ENCODE measurements at places on chromosomes 1 and 21.

DNA sequence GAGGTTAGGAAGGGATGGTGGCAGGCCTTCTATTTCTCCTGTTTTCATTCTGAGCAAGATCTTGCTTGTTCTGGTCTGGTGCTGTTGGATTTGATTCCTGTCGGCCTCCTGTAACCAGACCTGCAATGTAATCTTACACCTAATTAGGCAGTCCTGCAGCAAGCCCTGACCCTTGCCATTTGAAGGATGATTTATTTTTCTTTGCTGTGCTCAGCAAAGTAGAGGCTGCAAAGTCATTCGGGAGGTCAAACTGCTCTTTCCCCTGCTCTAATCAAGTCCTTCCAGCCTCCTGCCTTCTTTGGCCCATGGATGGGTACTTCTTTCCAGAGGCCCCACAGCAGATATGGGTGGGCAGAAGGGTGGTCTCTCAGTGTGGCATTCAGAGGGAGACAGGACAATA lies 417.7 kb upstream of the USP24 start:
- DNase-seq = peak; percentile 48

DNA sequence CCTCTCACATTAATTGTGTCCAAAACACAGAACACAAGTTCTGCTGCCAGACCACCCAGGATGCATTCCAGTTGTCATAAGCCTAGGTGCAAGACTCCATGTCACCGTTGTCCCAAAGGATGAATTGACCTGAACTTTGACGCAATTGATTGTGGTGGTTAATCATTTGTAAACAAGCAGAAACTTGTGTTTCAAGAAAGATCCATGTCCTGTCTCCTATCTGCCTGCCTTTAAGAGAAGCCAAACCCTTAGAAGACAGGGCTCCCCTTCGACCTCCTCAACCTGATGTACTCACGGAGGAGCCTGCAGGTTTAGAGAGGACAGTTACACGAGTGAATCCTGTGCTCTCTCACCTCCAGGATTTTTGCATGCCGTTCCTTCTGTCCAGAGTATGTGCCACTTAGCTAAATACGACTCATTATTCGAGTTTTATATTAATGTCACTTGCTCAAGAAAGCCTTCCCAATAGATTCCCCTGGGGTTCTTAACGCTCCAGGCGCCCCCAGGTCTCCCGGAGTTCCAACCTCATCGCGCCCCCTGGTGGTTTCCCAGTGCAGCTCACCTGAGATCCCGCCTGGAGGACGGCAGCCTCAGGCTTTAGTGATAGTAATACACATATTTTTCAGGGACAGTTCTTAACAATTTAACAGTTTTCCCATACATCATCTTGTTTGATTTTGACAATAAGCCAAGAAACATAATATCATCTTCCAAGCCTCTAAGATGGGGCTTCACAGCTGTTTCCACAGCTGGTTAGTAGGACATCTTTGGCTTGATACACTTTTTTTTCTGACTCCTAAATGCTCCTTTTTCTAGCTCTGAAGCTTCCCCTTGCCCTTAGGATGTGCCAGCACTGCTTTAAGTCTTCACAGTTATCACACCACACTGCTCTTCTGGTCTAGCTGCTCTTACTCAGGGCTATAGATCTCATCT lies 2.4 kb upstream of the C8B start:
- DNase-seq = peak; percentile 92

DNA sequence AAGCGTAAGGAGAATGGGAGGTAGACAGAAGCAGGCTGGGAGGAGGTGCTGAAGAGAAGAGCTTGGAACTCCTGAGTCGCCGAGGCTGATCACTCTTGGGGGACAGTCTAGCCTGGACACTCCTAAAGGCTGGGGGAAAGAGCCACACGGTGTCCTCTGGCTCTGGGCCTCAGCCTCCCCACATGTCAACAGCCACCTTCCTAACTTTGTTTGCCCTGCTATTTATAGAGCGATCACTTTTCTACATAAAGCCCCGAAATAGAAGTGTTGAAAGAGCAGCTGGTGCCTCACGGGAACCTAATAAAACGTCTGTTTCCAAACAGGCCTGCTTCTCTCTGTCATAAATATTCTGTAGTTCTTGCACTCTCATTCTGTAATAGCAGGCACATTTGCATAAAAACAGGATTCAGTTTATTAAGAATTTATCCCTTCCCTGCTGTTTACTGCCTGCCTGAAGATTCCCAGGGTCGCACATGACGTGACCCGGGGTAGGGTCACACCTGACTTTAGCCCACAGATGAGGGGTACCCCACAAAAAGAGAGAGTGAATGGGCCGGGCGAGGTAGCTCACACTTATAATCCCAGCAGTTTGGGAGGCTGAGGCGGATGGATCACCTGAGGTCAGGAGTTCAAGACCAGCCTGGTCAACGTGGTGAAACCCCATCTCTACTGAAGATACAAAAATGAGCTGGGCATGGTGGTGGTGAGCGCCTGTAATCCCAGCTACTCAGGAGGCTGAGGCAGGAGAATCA lies 212.5 kb downstream of the TOMM20 start:
- DNase-seq = no peak

- no peak for DNase-seq
These were observed 42.8 kb upstream of the RD3 start for GRCh38 chr1:211534545-211535291.

- no peak for DNase-seq
These were observed 7.5 kb upstream of the DAB1 start for GRCh38 chr1:57431400-57431799.

DNA sequence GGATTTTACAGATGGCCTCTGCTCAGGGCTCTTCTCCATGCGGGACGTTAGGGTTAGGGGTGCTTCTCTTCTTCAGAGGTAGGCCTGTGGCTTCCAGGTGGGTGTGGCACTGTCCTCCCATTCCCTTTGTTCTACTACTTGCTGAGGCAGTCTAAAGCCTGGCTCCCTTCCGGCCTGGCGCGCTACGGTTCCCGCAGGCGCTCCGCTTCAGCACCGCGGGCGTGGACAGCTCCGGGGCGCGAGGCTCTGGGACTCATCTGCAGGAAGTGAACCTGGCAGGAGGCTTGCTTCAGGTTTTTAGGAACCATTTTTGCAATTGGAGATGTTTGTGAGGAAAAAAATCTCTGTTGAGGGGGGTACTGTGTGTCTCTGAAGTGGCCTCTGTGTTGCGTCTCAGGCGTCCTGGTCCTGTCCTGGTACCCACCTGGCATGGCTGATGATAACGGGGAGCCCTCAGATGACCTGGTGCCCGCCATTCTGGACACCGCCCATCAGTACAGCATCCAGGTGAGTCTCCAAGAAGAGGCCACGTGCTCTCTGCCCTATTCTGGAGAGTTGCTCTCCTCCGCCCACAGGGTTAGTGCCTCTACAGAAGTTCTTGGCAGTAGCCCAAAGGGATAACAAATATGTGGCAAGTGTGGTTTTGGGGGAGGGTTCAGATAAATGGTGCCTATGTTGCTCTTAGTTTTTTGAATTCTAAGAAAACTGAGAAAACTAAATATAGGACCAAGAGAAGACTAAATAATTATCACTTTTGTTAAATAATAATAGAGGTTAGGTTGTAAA lies 1.9 kb downstream of the MANEAL start:
- peak; percentile 95 for DNase-seq

- DNase-seq = no peak
These were observed 29.2 kb upstream of the KIF1B start for GRCh38 chr1:10181154-10181553.

Data from endodermal cell (in vitro differentiated cells).